Ascending aorta (tissue), 2 donors: ENCODE measurements at places on chromosomes 3 and 15. TPM values are rescaled to one million over a fixed set of nuclear protein-coding genes. Genes with fewer than 3 reads are reported as not detected.
A peak's percentile ranks its signal among the peaks of the same experiment; 100 is the strongest.

DNA sequence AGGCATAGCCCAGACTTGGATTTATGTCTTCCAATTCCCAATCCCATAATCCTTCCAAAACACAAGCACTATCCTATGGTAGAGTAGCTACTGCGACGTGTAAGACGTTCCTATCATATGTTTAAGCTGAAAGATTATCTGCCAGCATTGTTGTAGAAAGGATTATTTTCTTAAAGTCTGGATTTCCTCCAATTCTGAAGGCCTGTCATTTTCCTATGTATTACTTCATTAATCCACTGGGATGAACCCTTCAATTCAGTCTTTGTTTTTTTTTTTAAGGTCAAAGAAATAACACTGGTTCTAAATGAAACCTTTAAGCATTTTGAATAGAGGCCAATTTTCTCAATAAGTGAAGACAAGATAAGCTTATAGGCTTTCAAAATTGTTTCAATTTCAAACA lies 289.0 kb downstream of the SLC9A9 start:
- no peaks in the 10 kb centered on the region for H3K4me1 ChIP-seq
- H3K27me3 ChIP-seq: no peaks in the 10 kb centered on the region

Gene ERICH6
- total RNA-seq: not detected

Gene MUC4
- total RNA-seq: not detected

Gene CAMP
- not detected for total RNA-seq

- DNase-seq: no peak
- H3K4me1 ChIP-seq: no peaks in the 10 kb centered on the region
- no peaks in the 10 kb centered on the region for H3K36me3 ChIP-seq
- no peak overlapping the region for H3K4me3 ChIP-seq
These were observed 6.6 kb downstream of the FETUB start for GRCh38 chr3:186646841-186647240.

DNA sequence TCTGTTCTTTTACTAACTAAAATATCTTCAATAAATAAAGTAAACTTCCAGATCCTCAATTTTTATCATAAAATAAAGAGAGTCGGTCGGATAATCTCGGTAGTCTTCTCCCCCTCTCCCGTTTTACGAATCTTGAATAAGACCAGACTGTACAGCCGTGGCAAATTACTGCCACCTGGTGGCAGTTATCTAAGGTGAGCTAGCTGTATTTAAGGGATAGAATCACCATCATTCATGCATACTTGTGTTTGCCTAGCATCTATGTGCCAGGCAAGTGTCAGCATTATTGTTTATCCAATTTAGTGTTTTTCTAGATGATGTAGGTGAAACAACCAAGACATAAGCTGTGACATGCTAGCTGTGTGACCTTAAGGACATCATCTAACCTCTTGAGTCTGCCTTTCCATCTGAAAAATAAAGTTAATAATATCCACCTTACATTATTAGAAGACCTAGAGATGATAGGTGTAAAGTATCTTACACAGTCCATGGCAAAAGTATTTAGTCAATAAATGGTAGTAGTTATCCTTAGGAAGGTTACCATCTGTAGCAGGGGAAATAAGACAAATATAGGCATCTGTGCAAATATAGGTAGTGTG lies 21.3 kb downstream of the DUT start:
- DNase-seq: peak; percentile 79
- H3K27me3 ChIP-seq: no peaks in the 10 kb centered on the region
- H3K4me1 ChIP-seq: peaks cover 11% of the 10 kb centered on the region
- H3K4me3 ChIP-seq: no peak overlapping the region
- H3K27ac ChIP-seq: no peak overlapping the region

DNA sequence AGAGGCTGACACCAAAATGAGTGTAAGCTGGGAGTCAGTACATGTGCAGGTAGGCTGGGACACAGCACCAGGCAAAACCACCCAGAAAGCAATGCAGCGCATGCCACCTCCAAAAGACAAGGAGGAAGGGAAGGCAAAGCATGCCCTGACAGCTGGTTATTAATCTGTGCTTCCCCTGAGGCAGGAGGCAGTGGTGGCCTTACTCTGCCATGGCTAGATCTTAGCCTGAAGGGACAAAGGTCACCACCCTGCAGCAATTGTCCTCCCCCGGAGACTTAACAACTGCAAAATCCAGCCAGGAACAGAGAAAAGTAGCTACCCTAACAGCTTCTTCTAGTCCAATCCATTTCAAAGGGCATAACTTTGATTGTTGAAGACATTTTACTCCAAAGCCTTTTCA lies 73.7 kb downstream of the PLD1 start:
- peaks cover 8% of the 10 kb centered on the region for H3K36me3 ChIP-seq
- no peak overlapping the region for H3K4me3 ChIP-seq
- H3K27me3 ChIP-seq: no peaks in the 10 kb centered on the region
- no peaks in the 10 kb centered on the region for H3K4me1 ChIP-seq

Gene SSR3
- total RNA-seq: 155 TPM

Gene SCG5
- not detected for total RNA-seq

DNA sequence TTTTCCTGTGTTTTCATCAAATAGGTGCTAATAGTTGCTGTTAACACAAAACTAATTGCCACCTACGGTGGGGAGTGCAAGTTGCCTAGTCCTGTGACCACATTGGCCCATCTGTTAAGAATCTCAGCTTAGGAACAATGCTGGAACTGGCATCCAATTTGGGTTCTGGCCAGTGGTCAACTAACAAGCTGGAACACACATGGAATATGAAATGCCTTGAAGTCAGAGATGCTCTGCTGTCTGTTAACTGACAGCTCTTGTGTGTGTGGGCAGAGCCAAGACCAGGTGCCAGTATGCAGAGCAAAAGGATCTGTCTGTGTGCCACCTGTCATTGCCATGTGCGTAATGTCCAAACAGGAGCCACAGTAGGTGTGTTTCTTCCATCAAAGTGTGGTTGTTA lies 460.8 kb downstream of the ROBO2 start:
- no peak overlapping the region for H3K27ac ChIP-seq
- no peak for DNase-seq
- H3K27me3 ChIP-seq: no peaks in the 10 kb centered on the region
- H3K4me1 ChIP-seq: no peaks in the 10 kb centered on the region
- H3K36me3 ChIP-seq: no peaks in the 10 kb centered on the region
- no peak overlapping the region for H3K4me3 ChIP-seq

Gene UBAP1L
- total RNA-seq: 10.9 TPM

- no peaks in the 10 kb centered on the region for H3K4me1 ChIP-seq
- no peak overlapping the region for H3K27ac ChIP-seq
- no peaks in the 10 kb centered on the region for H3K27me3 ChIP-seq
- DNase-seq: no peak
- H3K4me3 ChIP-seq: no peak overlapping the region
These were observed 97.5 kb downstream of the CHDH start for GRCh38 chr3:53748512-53749271.

Gene SH2D7
- total RNA-seq: not detected

GRCh38 chr15:42203891-42204290 lies 4.2 kb downstream of the VPS39 start:
- H3K4me1 ChIP-seq: peaks cover 15% of the 10 kb centered on the region
- peaks cover 10% of the 10 kb centered on the region for H3K36me3 ChIP-seq
- DNase-seq: no peak
- no peaks in the 10 kb centered on the region for H3K27me3 ChIP-seq
- H3K27ac ChIP-seq: no peak overlapping the region

GRCh38 chr3:16085884-16086608 lies 88.4 kb upstream of the GALNT15 start:
- peaks cover 4% of the 10 kb centered on the region for H3K4me1 ChIP-seq
- no peak overlapping the region for H3K4me3 ChIP-seq

Gene HLTF
- 136 TPM for total RNA-seq
